ENCODE measurements at places on chromosomes 5 and 9. TPM values are rescaled to one million over a fixed set of nuclear protein-coding genes. Genes with fewer than 3 reads are reported as not detected.
A peak's percentile ranks its signal among the peaks of the same experiment; 100 is the strongest.

The EMB gene
- total RNA-seq: 65.9 TPM

The LHX3 gene
- total RNA-seq: 0.13 TPM

The NIPAL4 gene
- not detected for total RNA-seq

The PANK3 gene
- total RNA-seq: 79.7 TPM

- no peak overlapping the region for H3K4me3 ChIP-seq
- peaks cover 5% of the 10 kb centered on the region for H3K4me1 ChIP-seq
- H3K27me3 ChIP-seq: no peaks in the 10 kb centered on the region
- no peak overlapping the region for H3K27ac ChIP-seq
Measured at GRCh38 chr9:71725590-71726338, 42.5 kb downstream of the CEMIP2 start.

The FNIP1 gene
- 48.3 TPM for total RNA-seq

DNA sequence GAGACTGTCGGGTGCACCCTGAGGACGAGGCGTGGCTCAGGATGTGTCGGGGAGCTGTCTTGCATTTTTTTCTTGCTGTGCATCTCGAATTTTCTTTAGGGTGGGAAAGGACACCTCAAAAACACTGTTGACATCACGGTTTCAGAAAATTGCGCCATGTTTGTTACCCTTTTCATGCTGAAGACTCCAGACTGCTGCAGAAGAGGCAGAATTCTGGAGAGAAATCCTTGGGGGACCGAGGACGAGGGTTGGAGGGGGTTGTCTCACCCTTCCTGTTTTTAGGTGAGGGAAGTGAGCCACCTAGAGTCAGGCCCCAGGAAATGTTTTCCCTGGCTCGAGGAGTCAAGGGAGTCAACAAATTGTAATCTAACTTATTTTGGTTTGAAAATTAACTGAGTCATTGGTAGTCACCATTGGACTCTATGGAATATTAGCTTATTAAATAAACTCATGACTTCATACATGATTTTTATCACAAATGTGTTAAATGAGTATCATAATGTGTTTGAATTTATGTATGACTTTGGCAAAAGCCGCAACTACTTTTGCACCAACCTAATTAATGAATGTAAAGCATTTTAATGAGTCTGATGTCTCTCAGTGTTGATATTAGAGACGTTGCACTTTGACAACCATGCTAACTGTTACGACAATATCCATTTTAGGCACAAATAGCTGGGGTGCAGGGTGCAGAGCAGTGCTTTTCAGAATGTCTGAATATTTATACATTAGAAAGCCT, 724 bp upstream of the LYSMD3 start:
- peak overlapping the region; percentile 98 for H3K4me3 ChIP-seq
- peak overlapping the region; percentile 86 for H3K27ac ChIP-seq
- peaks cover 14% of the 10 kb centered on the region for H3K4me1 ChIP-seq
- H3K27me3 ChIP-seq: peaks cover 28% of the 10 kb centered on the region
- peaks cover 3% of the 10 kb centered on the region for H3K36me3 ChIP-seq

DNA sequence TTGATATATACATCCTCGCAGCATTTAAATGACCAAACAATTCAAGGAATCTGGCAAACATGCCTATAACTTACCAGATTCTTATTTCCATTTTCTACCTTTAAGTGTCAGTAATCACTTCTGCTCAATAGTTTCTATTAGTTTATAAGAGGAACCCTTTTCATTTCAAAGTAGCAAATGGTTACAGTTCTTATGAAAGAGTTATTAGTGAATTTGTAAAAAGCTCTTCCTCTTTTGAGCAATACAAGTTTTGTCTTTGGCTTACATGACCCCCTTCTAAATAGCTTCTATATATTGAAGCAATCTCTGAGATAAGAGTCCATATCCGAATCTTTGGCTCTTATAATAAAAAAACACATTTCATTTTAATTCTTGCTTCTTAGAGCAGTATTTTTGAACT, 42.0 kb downstream of the ELL2 start:
- no peak overlapping the region for H3K27ac ChIP-seq
- DNase-seq: no peak
- peaks cover 2% of the 10 kb centered on the region for H3K36me3 ChIP-seq
- H3K4me3 ChIP-seq: no peak overlapping the region
- H3K4me1 ChIP-seq: no peaks in the 10 kb centered on the region
- no peaks in the 10 kb centered on the region for H3K27me3 ChIP-seq

DNA sequence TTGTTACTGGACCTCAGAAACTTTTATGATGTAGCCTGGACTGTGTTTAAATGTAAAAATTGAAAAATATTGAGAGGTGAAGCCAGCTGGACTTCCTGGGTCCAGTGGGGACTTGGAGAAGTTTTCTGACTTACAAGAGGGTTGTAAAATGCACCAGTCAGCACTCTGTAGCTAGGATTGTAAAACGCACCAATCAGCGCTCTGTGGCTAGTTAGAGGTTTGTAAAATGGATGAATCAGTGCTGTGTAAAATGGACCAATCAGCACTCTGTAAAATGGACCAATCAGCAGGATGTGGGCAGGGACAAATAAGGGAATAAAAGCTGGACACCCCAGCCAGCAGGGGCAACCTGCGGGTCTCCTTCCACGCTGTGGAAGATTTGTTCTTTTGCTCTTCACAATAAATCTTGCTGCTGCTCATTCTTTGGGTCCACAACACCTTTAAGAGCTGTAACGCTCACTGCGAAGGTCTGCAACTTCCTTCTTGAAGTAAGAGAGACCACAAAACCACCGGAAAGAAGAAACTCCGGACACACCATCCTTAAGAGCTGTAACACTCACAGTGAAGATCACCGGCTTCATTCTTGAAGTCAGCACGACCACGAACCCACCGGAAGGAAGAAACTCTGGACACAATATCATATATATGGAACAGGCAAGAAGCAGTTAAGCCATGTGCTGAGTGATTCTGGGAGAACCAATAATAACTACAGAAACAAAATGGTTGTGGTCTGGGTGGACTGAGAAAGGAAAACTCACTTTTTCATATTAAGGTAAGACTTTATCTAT, 201.3 kb downstream of the GABRG2 start:
- H3K36me3 ChIP-seq: no peaks in the 10 kb centered on the region
- no peak overlapping the region for H3K4me3 ChIP-seq
- H3K4me1 ChIP-seq: no peaks in the 10 kb centered on the region
- H3K27me3 ChIP-seq: no peaks in the 10 kb centered on the region
- H3K27ac ChIP-seq: no peak overlapping the region

- no peak overlapping the region for H3K27ac ChIP-seq
- no peak overlapping the region for H3K4me3 ChIP-seq
- H3K27me3 ChIP-seq: no peaks in the 10 kb centered on the region
Measured at GRCh38 chr9:76401580-76402354, 7.5 kb upstream of the RFK start.

DNA sequence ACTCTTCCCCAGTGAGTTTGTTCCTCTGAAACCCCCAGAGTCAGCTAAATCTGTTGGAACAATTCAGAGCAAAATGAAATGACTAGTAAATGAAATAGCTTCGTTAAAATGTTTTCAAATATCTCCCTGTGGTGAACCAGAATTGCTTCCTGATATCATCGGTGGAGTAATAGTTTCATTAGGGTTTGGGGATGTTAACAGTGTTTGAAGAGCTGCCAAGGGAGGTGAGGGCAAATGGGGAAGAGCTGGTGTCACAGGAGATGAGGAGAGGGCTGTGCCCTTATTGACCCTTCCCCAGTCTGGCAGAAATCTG, 4.3 kb upstream of the C7 start:
- no peaks in the 10 kb centered on the region for H3K27me3 ChIP-seq
- H3K4me3 ChIP-seq: no peak overlapping the region
- no peaks in the 10 kb centered on the region for H3K36me3 ChIP-seq

The GABRG2 gene
- not detected for total RNA-seq

GRCh38 chr9:113770396-113770795, 105.7 kb upstream of the ZNF618 start:
- H3K27ac ChIP-seq: no peak overlapping the region
- H3K27me3 ChIP-seq: no peaks in the 10 kb centered on the region
- H3K4me1 ChIP-seq: no peaks in the 10 kb centered on the region
